NCI-H2029 treated with DMSO at 0.1 percent for 48 hours (cell line): ENCODE measurements at places on chromosomes 12 and 14.

DNA sequence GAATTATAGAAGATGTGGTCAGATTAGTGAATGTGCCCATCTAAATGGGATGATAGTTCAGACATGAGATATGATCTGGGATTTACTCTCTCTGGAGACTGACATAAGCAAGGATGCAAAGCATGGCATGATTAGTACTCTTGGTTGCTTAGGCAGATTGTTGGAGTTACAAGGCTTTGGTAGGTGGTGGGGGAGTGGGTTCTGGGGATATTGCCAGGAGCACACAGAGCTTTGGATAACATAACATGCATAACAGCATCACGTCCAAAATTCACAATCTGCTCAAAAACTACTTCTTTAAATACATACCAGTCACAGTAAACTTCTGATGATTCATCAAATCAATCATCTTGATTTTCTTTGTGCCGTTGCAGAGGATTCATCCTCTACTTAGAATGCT lies 287.4 kb downstream of the ACSS3 start:
- DNase-seq = no peak

DNA sequence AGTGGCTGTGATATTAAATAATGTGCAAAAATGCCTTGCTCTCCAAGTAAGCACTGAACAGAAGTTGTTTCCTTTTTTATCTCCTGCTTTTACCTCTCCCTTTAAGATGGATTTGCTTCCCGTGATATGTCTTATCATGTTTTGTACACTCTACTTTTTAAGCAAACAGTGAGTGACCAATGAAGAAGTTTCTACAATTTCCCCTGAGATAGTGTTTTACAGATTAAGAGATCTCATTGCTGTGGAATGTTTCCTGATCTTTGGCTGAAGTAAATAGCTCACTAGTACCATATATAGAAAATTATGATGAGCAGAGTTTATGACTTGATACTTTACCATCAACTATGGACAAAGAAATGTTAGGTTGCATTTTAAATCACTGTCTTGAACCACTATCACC lies 184.8 kb upstream of the PDE3A start:
- DNase-seq = no peak

DNA sequence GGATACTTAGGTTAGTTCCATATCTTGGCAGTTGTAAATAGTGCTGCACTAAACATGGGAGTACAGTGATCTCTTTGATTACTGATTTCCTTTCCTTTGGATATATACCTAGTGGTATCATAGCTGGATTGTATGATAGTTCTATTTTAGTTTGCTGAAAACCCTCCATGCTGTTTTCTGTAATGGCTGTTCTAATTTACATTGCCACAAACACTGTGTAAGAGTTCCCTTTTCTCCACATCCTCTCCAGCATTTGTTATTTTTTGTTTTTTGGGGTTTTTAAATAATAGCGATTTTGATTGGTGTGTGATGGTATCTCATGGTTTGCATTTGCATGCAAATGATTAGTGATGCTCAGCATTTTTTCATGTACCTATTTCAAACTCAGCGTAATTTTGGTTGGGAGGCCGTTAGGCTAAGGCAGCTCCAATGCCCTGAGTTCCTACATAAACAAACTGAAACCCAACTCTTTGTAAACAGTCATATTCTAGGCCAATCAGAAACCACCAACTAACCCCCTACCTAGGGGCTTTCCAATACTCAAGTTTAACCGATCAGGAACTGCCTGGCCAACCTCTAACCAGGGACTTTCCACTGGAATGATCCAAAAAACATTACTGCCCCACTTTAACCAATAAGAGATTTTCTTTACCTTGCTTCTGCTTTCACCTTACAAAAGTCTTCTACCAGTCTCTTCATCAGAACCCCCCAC lies 171.6 kb downstream of the FBXL14 start:
- DNase-seq = no peak

- DNase-seq = no peak
Measured at GRCh38 chr14:95467657-95468056, 48.8 kb downstream of the SYNE3 start.

DNA sequence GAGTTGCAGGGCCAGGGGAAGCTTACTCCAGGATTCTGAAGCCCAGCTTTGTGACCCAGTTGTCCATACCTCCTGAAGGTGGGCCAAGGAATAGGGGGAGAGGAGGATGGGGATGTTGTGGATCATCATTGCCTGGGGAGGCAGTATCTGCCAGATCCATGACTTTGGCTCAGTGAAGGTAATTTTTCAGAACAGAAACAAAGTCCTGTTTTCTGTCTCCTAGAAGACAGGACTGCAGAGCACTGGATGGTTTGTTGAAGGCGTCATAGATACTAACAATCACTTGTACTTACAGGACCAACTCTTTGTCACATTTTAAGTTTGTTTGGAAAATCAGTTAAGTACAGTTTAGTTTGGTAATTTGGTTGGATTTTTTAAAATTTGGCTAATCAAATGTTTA lies 38.4 kb downstream of the ANO6 start:
- no peak for DNase-seq

DNA sequence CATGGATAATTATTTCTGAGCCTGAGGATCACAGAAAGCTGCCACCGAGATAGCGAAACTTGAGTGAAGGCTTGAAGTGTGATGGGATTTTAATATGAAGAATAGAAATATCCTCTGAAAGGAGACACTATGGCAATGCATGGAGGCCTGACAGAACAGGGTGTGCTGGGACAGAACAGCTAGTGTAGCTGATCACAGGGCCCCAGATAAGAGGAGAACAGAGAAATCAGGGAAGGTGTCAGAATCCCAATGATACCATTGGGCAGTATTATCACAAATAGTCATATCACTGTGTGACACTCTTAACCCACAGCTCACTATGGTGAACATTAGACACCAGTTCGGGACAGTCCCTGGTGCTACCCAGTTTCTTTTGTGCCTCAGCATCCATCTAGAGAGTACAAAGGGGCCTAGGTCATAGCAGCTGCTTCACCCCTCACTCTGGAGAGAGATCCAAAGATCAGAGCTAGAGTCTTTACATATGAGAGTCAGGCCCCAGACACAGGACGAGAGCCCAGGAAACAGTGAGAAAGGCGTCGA lies 506 bp upstream of the OR10P1 start:
- no peak for DNase-seq

DNA sequence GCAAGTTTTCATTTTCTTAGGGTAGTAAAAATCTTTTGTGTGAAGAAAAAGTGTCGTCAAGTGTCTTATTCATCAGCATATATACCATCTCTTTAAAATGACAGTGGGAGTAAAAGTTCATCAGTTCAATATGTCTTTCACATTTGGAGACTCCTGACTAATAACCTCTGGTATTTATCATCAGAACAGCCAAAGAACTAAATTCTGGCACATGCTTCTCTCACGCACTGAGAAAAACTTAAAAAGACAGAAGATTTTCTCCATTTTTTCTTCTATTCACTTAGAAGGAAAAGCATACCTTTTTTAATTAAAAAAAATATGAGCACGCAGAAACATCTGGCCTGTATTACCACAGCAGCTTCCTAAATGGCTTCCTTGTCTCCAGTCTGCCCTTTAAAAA lies 265.7 kb downstream of the AKAP6 start:
- DNase-seq = no peak
